ENCODE measurements at places on chromosomes 16 and 17. TPM values are rescaled to one million over a fixed set of nuclear protein-coding genes. Genes with fewer than 3 reads are reported as not detected.

DNA sequence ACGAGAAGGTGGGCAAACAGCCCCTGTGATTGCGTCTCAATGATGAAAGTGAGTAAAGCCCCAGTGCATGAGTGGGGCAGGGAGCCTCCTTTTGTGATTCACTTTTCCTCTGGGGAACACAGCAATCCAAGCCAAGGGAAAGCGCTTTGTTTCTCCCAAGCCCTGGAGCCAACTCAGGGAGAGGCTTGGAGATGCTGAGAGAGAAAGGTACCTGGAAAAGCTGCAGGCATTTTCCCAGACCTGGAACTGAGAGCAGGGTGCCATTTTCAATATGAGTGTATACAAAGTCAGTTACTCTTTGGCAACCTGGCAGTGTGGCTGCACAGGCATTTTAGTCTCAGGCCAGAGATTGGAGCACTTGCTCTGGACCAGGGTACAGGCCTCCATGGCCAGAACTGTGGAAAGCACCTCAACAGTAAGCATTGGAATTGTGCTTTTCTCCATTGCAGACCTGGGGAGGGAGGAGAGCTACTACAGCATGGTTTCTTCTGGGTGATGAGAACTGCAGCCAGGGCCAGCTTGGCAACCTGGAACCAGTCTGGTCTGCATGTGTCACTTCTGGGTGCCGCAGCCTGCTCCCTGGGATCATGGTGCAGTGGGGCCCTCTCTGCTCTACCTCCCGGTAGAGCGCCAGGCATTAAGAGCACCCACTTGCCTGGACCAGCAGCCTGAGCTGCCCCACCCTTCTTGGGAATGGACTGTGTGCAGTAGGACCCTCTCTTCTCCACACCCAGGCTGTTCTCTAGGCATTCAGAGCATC lies 89.0 kb upstream of the CDH5 start:
- DNase-seq: no peak

GRCh38 chr16:55539488-55539887 lies 27.0 kb upstream of the CAPNS2 start:
- DNase-seq: peak; percentile 80

- no peak for DNase-seq
Observed at GRCh38 chr17:48043176-48043575, 5.0 kb upstream of the NFE2L1 start.

The TOX3 gene
- total RNA-seq: 0.31 TPM

The CD300H gene
- total RNA-seq: not detected

DNA sequence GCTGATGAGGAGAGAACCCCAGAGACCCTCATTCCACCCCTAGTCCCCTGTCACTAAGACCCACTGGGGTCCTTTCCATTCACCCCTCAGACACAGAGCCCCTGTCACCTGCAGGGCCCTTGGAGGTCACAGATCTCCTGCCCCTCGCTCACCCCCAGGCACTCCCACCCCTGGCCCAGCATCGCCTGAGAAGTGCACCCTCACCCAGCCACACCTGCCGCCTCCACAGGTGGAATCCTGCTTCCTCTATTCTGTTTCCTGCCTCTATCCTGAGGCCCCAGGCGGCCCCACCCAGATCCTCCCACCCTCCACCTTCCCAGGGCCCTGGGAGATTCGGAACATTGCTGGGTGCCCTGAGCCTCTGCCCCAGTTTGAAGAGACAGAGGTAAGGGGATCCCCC lies 13.8 kb upstream of the KRT17 start:
- no peak for DNase-seq

The HASPIN gene
- total RNA-seq: 2.3 TPM

GRCh38 chr17:4806777-4807604 lies at the start of gene PLD2:
PLD2 (plus strand) TSS chr17:4807152; CDS start chr17:4807773, 621 bp downstream.
- peak; percentile 93 for DNase-seq
